LoVo (cell line): ENCODE measurements at places on chromosomes 11 and 22.

DNA sequence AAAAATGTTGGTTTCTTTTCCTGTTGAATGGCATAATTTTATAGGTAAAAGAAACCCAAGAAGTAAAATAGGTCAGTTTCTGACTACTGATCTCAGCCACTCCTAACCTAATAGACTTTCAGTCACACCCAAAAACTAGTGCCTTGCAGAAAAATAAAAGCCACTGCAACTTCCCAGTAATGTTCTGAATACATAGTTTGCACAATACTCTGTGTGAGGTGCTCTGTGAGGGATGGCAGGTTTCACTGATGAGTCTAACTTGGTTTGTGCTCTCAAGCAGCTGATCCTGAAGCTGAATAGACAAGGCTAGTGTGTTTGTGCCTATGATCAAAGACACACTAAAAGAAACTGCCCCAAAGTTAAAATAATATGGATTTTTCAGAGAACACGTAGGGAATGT lies 758.3 kb downstream of the NELL1 start:
- no peak for DNase-seq

DNA sequence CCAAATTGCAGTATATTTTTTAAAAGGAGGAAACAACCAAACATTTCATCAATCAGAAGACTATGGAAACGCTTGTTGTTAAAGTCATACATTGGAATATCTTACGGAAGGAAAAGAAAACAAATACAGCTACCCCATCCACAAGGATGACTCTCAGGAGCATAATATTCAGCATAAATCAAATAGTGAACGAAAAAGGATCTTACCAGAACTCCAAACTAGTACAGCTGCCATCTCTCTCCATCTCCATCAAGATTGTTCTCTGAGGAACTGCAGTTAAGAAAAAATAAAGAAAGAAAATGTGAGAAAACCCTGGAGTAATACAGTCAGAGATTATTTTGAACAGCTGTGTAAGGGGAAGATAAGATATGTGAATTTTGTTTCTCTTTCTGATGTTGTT lies 299.8 kb upstream of the CNTN5 start:
- DNase-seq = no peak

DNA sequence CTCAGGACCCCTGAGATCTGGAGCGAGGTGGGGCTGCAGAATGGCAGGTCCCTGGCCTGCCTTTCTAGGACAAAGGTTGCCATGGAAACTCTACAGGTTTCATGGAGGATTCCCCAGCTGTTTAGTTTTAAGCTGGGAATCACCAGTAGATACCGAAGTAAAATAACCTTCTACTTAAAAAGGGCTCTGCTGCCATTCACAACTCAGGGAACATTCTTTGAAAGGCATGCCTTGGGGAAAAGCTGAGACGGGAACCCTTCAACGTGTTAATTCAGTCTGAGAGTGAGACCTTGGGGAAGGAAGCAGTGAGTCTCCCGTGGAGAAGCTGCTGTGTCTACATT lies 493.3 kb downstream of the BRD1 start:
- no peak for DNase-seq

DNA sequence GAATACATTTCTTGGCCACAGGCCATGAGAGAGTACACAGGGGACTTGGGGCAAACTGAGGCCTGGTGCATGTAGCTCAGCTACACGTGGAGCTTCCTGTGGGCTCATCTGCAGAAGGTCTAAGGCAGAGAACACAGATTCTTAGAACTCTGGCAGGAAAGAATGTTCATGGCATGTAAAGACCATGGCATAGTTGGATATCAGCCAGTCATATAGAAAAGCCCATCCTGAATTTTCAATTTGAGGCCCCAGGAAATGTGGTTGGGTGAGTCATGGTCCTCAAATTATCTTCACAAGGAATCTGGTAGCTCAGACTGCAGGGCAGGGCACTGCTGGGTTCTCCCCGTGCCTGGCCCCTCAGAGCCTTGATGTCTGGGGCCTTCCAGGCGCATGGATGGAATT lies 13.7 kb upstream of the ST3GAL4 start:
- DNase-seq = peak; percentile 55

DNA sequence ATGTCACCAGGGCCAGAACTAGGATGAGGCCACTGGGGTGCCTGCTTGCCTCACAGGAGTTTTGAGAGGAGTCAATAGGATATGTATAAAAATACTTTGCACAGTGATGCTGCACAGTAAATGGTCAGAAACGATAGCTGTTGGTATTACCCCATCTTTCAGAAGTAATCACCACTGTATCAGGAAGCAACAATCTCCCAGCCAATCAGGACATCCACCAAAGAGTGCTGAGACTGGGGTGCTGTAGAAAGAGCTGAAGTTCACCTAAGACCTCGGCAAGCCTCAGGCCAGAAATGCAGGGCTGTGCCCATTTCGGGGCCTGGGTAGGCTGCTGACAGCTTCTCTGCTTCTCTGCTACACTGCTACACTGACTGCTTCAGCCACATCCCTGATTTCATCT lies 17.4 kb downstream of the LMO2 start:
- DNase-seq = no peak

- DNase-seq = no peak
Observed at GRCh38 chr11:30583476-30584280, 2.5 kb downstream of the MPPED2 start.

DNA sequence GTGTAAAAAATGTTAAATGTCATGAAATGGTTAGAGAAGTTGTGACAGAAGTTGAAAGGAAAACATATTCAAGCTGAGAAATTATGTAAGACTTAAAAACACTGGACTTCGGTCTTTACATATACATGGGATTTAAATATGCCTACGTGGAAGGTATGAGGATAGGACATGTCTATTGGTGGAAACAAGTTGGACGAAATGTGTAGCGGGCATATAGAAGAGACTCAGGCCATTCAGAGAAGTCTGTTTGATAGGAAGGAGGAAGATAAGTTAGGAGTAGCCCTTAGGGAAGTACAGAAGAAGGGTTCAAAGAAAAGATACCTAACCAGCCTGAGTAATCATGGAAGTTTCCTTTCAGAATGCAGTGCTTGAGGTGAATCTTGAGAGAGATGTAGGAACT lies 14.7 kb downstream of the CADM1 start:
- no peak for DNase-seq

GRCh38 chr11:118008271-118008911 lies 22.2 kb downstream of the IL10RA start:
- no peak for DNase-seq

DNA sequence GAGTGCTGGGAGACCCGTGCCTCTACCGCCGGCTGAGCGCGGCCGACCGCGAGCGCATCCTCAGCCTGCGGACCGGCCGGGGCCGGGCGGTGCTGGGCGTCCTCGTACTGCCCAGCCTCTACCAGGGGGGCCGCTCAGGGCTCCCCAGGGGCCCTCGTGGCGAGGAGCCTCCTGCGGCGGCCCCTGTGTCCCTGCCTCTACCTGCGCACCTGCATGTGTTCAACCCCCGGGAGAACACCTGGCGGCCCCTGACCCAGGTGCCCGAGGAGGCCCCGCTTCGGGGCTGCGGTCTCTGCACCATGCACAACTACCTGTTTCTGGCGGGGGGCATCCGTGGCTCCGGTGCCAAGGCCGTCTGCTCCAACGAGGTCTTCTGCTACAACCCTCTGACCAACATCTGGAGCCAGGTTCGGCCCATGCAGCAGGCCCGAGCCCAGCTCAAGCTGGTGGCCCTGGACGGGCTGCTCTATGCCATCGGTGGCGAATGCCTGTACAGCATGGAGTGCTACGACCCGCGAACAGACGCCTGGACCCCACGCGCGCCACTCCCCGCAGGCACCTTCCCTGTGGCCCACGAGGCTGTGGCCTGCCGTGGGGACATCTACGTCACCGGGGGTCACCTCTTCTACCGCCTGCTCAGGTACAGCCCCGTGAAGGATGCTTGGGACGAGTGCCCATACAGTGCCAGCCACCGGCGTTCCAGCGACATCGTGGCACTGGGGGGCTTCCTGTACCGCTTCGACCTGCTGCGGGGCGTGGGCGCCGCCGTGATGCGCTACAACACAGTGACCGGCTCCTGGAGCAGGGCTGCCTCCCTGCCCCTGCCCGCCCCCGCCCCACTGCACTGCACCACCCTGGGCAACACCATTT lies 3.5 kb downstream of the KLHDC7B start:
- no peak for DNase-seq

GRCh38 chr11:93407777-93408401 lies 77.3 kb downstream of the DEUP1 start:
- no peak for DNase-seq

GRCh38 chr11:76603202-76603601 lies 67.3 kb downstream of the LRRC32 start:
- DNase-seq = no peak

DNA sequence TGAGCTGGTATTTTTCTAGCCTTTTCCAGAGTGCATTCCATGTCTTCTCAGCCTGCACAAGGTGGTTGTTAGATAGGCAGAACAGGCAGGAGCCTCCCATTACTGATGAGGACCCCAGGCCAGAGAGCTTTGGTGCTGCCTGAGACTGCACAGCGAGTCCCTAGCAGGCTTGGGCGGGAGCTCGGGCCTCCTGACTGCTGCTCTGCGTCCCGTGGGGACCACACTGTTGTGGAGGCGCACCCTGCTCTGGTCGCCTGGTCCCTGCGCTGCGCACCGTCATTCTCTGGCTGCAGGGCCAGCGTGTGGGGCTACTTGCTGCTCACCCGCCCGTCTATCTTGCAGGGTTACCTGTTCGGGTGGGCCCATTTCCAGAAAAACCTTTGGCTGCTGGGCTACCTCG lies 8.5 kb downstream of the TPCN2 start:
- DNase-seq = no peak

DNA sequence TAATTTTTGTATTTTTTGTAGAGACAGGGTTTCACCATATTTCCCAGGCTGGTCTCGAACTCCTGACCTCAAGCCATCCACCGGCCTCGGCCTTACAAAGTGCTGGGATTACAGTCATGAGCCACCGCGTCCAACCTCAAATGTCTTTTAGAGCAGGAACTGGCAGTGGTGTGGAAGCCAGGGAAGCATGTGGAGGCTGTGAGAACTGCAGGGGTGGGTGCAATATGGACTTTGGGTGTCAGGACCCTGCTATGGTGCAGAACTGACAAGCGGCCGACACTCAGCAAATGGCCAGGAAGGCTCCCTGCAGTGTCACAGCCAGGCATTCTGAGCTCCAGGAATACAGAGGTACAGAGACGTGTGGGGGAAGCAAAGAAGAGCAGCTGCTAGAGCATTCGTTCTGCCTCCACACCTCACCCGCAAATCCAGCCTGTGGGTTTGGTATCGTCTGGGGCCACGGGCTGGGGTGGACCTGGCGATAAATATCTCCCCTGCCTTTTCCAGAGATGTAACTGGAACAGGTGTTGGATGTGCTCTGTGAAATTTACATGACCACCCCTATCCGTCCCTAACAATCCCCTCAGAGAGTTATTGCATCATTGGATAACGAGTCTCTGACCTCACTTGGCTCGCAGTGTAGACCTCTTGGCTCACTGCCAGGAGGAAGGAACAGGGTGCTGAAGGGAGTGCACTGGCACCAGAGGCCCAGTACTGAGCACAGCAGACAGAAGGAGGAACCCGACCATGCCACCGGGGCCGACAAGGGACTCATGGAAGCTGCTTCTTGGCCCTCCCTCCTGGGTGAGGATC lies 624.7 kb upstream of the B3GAT1 start:
- no peak for DNase-seq

DNA sequence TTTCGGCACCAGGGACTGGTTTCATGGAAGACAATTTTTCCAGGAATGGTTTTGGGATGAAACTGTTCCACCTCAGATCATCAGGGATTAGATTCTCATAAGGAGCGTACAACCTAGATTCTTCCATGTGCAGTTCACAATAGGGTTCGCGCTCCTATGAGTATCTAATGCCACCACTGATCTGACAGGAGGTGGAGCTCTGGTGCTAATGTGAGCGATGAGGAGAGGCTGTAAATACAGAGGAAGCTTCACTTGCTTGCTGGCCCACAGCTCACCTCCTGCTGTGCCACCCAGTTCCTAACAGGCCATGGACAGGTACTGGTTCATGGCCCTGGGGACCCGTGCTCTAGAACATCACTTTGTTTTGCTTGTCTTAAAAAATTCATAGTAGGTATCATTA lies 41.8 kb upstream of the AMPD3 start:
- no peak for DNase-seq

DNA sequence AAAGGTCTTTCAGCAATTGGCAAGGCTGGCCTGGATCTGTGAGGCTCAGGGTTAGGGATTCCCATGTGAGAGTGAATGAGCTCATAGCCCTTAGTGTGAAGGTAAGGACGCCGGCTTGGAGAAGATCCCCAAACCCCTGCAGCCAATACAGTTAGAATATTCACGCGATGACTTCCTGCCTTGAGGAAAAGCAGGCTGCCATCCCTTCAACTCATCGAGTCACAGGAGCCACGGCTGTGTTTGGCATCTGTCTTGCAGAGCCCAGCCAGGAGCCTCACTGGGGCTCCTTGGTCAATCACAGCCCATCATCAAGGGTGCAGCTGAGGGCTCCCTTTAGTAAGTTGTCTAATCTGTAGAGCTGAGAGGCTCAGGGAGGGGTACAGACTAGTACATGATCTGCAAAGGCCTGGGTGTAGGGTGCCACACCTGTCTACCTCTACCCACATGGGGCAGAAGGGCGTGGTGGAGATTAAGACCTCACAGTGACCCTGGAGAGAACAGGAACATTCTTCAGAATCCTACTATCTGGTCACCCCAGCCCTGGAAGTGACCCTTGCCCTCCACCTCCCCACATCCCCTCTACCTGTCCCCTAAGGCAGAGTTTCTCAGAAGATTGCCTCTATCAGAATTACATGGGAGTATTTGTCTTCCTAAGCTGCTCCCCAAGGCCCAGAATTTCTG lies 18.5 kb downstream of the IL10RA start:
- no peak for DNase-seq

DNA sequence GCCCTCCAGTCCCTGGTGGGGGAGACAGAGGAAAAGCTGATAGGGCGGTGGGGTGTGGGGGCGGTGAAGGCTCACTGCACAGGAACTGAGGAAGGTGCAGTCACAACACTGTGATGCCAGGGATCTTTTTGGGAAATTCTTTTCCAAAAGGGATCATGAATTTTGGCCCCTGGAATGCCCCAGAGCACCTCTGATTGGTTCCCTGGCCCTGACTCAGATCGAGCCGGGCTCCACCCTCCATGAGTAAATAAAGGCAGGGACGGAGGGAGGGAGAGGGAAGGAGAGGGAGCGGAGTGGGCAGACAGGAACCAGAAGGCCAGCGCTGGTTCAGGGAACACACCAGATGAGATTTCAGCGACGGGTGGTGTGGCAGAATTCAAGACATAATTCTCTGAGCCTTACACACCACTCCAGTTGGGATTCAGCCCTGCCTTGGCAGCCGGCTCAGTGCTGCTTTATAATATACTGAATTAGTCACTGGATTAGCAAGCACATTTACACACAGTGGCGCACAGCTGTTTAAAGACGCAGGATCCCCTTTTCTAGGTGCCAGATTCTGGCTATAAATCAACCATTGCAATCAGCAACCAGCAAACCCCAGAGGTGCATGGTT lies 80.3 kb downstream of the ETS1 start:
- peak; percentile 62 for DNase-seq

GRCh38 chr11:123451183-123451781 lies 21.2 kb downstream of the GRAMD1B start:
- DNase-seq = no peak
